ENCODE measurements at places on chromosomes 12 and 14. TPM values are rescaled to one million over a fixed set of nuclear protein-coding genes. Genes with fewer than 3 reads are reported as not detected.

The IL23A gene
- total RNA-seq = not detected

The CLECL1 gene
- not detected for total RNA-seq

The SLC6A12 gene
- total RNA-seq = not detected

The FAM222A gene
- 1.1 TPM for total RNA-seq

The TAS2R19 gene
- 6.1 TPM for total RNA-seq

The REM2 gene
- 0.81 TPM for total RNA-seq

The EID3 gene
- total RNA-seq = 4.6 TPM

The CFAP54 gene
- 10.5 TPM for total RNA-seq

GRCh38 chr12:79618848-79619404 lies 71.8 kb downstream of the PAWR start:
- no peak for DNase-seq

GRCh38 chr14:100664231-100664630 lies 62.5 kb upstream of the DLK1 start:
- no peak for DNase-seq

DNA sequence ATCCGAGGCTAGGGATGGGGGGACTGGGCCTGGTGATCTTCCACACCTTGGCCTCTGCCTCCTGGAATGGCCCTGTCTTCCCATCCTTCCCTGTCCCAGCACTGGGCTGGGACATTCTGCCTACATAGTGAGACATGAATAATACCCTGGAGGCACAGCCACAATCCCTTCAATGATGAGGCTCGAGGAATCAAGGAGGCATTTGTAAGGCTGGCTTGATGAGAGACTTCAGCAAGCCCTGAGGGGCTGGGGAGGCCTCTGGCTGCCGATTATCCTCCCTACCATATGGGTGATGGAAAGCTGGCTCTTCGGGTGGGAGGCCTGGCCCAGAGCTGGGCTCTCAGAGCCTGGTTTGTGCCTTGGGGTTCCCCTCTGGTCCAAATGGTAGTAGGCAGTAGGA lies 92.5 kb downstream of the CALM1 start:
- DNase-seq = no peak

DNA sequence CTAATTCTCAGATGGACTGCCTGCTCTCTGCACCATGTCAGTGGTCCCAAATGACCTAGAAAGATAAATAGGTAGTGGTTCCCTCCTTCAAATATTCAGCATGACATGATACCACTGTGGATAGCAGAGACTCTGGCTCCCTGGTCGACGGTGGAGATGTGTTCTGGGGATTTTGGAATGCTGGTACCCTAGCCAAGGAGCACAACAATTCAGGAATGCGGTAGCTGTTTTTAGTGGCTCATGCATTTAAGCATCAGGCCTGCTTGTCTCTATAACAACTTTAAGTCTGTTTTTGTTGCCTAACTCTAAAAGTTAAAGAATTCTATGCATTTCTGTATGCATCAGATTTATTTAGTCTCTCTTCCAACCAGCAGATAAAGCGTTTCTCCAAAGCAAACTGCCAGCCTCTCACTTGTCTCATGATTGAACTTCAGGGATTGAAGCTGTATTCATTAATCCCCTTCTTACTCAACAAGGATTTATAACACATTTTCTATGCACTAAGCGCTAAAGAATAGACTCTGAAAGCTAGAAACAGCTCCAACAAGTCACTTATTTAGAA lies 164.9 kb upstream of the BMP4 start:
- DNase-seq = no peak

DNA sequence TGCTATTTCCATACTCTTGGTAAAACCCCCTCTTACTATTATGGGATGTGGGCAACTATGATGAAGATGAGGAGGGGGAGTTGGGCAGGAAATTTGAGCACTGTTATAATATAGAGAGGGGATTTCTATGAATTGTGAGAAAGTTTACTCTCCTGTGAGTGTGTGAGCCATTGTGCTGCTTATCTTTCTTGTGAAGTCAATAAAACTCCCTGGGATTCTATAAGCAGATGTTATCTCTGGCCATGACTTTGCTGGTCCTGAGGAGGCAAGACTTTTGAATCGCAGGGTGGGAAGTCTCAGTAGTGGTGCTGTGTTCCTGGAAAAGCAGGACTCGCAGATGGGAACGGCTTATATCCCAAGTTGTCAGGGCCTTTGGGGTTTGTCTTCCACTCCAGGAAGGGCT lies 62.2 kb downstream of the EMP1 start:
- DNase-seq = no peak

DNA sequence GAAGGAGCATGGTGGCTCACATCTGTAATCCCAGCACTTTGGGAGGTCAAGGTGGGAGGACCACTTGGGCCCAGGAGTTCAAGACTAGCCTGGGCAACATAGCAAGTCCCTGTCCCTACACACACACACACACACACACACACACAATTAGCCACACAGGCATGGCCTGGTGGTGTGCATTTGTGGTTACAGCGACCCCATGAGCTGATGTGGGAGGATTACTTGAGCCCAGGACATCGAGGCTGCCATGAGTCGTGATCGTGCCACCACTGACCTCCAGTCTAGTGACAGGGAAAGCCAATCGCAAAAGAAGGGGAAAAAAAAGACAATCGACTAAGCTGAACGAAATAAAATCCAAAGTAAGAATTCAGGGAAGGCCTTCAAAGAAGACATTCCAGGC lies 67.9 kb downstream of the TBX3 start:
- no peak for DNase-seq

- no peak for DNase-seq
Observed at GRCh38 chr14:94396628-94397225, 8.3 kb upstream of the SERPINA1 start.

DNA sequence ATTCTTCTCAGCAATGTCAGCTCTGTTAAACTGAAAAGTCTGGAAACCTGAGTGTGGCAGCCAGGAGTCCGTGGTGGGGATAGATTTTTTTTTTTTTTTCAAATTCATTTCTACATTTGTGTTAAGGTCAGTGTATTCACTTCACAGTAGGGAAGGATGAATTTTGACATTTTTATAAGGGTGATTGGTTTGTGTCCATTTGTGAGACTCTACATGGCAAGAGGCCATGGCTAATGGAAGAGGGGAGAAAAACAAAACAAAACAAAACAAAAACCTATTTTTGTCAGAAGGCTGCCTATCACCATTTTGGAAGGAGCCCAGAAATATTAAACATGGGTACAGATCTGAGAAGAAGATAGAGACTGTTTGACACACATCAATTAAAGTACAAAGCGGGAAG lies 176.1 kb downstream of the RMST start:
- DNase-seq = no peak

DNA sequence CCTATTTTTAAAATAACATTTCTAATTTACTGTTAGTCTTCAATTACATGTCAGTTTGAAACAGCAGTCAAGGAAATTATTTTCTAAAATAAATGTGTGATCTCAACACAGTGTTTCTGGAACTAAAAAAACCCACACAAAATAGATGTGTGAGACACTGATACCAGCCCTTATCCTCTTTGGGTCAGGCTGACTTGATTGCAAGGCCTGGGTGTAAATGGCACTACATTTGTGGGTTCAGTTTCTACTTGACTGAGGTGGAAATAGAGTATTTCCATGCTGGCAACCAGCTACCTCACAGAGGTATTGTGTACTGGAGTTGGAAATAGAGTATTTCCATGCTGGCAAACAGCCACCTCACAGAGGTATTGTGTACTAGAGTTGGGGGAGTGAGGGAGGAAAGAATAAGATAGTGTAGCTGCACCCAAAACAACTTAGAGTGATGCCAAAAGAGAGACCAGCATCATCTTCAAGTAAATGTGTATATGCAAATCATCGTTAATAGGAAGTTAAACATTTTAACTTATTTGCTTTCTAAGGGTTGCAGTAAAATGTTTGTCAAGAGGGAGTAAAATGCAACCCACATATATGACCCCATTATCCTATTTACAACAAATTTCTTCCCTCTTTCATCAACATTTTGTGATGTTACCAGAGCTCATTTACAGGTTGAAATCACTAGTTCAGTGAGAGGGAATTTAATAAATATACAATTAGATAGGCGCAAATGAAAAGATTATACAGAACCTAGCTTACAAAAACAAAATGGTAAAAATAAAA lies 10.7 kb upstream of the LYZ start:
- DNase-seq = no peak

DNA sequence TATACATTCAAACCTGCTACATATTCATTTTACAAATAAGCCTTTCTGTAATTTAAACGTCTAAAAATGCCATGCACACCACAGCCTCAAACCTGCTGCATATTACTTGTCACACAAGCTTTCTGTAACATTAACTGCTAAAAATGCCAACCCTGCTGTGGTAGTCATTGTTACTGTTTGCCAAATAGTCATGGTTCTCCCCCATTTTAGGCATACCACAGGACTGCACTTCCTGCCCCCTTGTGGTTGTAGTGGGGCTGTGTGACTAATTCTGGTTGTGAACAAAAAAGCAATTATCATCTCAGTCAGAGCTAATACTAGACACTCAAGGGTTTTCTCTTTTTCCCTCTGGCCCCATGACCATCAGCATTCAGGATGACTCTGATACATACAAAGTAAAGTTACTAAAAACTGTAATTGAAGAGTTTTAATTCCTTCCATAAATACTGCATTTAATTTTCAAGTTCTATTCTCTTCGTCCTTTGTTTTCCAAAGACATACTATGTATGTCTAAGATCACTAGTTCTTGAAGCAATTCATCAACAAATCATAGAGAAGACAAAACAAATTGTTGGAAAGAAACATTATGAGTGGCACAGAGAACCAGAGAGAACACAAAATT lies 5.7 kb upstream of the SLC35F4 start:
- no peak for DNase-seq

- no peak for DNase-seq
Observed at GRCh38 chr12:96321941-96322340, 78.3 kb downstream of the CDK17 start.

DNA sequence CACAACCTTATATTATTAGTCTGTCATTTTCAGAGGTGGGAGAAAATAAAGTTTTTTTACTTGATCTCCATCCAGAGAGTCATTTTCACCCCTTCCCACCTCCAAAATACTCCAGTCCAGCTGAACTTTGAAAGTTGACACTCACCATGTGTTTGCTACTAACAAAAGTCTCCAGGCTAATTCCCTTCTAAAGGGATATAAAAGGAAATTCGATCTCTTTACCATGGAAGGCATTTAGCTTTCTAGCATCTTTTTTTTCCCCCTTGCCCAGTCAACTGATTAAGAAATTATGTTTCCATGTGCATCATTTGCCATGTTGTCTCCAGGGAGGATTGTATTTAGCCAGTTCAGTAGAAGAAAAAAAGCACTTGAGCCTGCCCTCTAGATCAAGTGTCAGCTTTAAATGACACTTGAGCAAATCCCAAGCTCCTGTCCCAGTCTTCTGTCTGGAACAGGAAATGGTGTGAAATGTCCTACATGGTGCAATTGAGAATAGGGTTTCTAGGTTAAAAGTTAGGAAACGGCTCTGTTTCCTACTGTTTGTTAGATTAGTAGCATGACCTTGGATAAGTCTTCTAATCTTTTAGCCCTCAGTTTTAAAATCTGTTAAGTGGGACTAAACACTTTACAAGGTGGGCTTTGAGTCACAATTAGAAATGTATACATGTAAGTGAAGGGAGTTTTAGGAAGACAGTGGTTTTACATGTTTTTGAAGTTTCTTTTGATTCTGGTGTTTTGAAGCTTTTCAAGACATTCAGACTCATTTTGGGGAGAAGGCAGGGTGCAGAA lies 67.2 kb downstream of the GNS start:
- DNase-seq = no peak

GRCh38 chr14:103016594-103016993 lies 40.8 kb downstream of the CDC42BPB start:
- no peak for DNase-seq

DNA sequence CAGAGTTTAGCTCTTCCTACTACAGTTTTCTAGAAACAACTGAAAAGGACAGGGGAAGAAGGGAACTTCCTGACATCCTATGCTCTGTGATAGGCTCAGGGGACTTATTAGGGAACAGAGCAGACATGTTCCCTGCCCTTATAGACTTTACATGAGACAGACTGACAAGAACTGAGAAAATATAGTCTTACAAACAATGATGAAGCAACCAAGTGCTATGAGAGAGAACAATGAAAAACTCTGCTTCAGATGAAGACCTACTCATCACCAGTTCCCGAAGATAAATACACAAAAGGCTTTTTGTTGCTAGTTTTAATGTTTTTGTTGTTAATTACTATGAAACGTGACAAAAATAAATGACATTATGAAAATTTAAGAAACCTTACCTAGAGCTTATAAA lies 115.3 kb downstream of the SEC23A start:
- DNase-seq = no peak

DNA sequence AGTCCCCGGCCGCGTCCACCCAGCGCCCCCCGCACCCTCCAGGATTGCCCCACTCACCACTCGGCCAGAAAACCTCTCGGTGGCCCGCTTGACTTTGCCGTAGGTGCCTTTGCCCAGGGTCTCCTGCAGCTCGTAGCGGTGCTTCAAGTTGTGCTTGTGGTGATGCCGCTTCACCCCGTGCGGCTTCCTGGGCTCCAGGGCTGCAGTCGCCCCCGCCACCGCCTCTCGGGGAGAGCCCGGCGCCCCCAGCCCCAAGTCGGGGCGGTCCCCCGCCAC lies 459 bp downstream of the NUAK1 start:
- DNase-seq = no peak

- no peak for DNase-seq
Observed at GRCh38 chr12:93683410-93683809, 6.2 kb downstream of the CRADD start.

DNA sequence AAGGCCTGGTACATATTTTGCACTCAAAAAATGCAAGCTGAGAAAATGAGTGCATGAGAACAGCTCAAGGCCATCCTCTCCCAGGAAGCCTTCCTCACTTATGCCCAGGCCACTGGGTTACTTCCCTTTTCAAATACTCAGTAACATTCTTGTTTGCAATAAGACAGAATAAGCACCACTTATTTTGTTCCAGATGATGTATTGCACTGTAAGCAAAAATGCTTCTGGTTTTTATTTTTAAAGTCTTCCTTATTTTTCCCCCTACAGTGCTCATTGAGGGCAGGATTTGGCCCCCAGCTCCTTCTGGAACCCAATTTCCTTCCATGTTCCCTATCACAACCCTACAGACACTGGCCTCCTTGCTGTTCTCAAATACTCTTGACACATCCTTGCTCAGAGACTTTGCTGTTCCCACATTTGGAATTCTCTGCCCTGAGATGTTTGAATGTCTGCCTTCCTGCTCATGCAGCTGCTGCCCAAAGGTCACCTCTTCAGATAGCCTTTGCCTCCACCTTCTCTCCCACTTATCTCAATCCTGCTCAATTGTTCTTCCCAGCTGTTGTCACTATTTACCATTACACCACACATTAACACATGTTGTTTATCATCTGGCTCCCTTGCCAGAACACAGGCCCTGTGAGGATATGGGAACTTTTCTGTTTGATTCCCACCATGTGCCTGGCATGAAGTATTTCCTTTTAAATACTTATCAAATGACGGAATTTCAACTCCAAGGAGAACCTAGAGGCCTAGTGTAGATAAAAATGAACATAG lies 49.9 kb downstream of the IFNG start:
- no peak for DNase-seq

DNA sequence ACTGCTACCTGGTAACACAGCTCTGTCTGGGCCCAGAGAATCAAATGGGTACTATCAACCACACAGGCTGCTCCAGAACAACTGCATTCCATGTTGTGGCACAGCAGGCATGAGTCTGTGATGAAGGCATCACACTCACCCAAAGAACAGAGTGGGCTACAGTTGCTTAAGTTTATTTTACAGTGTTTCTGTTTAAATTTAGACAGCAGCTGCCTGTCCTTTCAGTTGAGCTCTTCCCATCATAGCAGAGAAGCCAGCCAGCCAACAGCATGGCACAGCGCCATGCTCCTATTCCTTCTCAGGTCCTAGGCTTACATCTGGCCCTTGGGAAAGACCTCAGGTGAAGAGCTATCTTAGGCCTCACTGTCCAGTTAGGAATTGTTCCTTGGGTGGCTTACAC lies 147.0 kb upstream of the FRMD6 start:
- DNase-seq = no peak

GRCh38 chr12:28527631-28528249 lies 337.5 kb downstream of the CCDC91 start:
- no peak for DNase-seq
